ENCODE measurements at places on chromosomes 7 and 10.

- no peak for DNase-seq
These were observed 243.9 kb upstream of the POT1 start for GRCh38 chr7:125173571-125173970.

DNA sequence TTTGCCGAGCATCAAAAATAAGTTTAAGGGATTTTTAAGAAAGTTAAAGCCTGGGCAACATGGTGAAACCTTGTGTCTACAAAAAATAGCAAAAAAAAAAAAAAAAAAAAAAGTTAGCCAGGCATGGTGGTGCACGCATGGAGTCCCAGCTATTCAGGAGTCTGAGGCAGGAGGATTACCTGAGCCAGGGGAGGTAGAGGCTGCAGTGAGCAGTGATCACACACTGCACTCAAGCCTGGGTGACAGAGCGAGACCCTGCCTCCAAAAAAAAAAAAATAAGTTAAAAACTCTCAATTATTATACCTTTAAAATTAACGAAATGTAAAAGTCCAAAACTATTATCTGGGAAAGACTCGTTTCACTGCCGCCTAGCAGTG is 35.0 kb upstream of the DAGLB start:
- no peak for DNase-seq

GRCh38 chr7:148524479-148525224 is 65.9 kb upstream of the C7orf33 start:
- DNase-seq: no peak

DNA sequence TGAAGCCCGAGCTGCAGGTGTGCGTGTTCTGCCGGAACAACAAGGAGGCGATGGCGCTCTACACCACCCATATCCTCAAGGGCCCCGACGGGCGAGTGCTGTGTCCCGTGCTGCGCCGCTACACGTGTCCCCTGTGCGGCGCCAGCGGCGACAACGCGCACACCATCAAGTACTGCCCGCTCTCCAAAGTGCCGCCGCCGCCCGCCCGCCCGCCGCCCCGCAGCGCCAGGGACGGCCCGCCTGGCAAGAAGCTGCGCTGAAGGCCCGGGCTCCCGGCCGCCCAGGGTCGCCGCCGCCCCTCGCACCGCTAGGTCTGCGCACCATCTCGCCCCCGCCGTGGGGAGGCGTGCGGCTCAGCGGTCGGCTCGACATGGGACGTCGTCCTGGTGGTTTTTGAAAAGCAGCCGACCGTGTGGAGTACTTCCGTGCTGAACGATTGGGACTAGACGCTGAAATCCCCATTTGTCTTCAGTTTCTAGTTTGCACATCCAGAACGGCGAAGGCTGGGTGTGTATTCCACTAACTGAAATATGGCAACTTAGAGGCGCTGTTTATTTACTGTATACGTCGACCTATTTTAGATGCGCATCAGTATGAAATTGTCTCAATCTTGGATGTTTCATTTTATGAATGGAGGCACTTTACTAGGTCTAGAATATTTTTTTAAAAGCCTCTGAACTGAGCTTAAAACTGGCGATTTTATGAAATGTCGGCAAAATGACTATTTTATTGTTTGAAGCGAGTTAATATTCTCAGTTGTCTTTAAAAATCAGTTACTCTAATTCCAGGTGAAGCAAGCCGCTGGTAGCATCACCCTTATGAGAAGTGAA is 1.1 kb downstream of the NANOS1 start:
- DNase-seq: peak; percentile 44

DNA sequence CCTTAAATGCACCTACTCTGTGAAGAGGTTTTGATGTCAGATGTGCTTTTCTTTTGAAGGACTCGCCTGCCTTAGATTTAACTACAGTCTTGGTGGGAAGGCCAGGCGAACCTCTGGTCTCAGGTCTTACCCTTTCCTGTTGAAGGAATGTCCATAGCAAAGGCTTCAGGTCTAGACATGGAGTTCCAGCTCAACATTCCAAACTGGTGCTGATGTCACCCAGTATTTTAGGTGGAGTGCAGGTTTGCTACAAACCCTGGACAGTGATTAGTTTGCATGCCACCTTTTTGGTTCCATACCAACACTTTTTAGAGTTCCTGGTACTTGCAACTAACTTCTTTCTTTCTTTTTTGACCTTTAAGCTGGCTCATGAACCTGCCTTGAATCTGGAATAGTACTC is 258.7 kb downstream of the GFRA1 start:
- no peak for DNase-seq

DNA sequence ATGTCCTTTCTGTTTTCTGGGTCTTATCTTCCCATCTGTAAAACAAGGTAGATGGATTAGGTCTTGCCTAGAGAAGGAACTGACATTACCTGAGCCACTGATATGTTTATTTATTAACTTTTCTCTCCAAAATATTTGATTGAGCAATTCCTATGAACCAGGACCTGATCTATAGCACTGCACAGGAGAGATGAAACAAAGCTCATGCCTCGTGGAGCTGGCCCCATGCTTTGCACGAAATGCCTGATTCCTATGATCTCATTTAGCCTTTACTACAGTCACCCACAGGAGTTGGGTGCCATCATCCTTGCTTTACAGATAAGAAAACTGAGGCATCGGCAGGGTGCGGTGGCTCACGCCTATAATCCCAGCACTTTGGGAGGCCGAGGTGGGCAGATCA is 48.2 kb upstream of the ZMIZ1 start:
- no peak for DNase-seq

DNA sequence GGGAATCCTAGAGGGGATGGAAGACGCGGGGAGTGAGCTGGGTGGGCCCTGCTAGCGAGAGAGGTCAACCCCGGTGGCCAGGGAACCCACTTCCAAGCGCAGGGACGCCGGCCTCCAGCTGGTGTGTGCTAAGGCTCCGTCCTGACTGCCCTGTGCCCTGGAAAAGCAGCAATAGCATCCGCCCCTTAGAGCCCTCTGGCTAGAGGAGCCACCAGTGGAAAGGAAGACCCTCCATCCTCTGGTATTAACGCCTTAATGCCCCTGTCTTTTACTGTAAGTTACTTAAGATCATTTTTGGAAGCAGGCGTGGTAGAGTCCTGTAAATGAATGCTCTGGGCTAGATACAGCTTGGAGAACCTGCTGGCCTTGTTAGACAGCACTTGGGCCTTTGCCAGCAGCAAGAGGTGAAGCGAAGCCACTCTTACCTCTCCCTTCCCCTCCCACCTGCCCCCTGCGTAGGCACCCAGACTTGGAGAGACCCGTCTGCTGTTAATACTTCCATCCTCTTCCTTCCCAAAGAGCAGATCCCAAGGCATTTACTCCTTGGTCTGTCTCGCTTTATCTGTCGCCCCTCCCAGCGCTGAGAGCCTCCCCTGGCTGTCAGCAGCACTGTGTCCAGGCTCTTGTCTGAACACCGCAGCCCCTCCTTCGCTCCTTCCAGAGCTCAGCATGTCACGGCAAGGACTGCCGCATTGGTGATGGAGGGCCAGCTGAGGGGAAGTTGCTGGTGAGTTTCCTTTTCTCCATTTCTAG is 4.6 kb downstream of the REPIN1 start:
- no peak for DNase-seq

DNA sequence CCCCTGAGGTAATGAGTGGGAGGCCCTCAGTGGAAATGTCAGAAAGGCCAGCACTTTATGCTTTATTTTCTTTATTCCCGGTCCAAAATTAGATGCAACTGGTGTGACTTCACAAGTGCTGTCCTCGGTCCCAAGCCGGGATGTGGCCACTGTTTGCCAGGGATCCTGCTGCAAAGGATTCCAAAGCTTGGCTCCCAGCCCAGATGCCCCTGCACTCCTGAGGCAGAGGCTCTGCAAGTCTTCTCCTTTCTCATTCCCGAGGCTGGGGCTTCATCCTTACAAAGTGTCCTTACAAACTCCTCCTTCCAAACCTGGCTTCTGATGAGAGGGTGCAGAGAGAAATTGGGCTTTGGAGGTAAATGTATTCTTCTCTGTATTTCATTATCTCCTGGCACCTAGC is 544.3 kb upstream of the DPP6 start:
- no peak for DNase-seq

- no peak for DNase-seq
These were observed 626.4 kb downstream of the TNS3 start for GRCh38 chr7:46955531-46955930.

- DNase-seq: no peak
These were observed 997 bp upstream of the LDB1 start for GRCh38 chr10:102120991-102121738.

- DNase-seq: no peak
These were observed 37.6 kb downstream of the C10orf105 start for GRCh38 chr10:71681977-71682376.

Measured in T-helper 1 cell (primary cell).